ENCODE measurements at places on chromosomes 2 and 18.
A peak's percentile ranks its signal among the peaks of the same experiment; 100 is the strongest.

DNA sequence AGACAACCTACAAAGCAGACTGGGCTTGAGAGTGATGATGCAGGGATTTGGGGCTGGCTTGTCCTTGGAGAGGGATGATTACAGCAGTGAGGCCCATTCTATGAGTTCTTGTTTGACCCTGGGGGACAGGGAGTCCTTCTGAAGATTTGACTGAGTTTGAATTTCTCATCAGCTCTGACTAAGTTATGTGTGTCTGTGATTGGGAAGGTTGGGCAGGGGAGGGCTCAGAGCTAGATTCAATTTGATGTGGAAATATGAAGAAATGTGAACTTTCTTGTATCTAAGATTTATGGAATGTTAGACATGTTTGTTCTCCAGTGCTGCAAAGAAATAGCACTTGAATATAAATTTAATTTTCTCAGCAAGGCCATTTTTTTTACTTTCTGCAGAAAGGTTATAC is 19.9 kb upstream of the IL1R2 start:
- no peaks in the 10 kb centered on the region for H3K36me3 ChIP-seq
- no peaks in the 10 kb centered on the region for H3K27me3 ChIP-seq
- H3K4me1 ChIP-seq = peaks cover 6% of the 10 kb centered on the region
- no peak overlapping the region for H3K4me3 ChIP-seq
- no peak for DNase-seq

DNA sequence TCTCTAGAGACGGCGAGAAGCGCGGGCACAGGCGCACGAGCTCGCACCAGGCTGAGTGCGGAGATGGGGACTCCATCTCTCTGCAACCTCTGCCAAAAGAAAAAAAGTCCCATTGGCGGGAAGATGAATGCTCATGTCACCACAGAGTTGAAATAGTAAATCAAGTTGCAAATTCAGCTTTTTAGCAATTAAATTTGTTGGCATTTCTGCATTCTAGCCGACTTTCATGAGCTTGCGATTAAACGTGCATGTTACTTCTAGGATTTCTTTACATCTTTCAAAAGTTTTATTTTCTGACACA is 588 bp downstream of the CHAC2 start:
- DNase-seq = no peak
- H3K27me3 ChIP-seq = no peaks in the 10 kb centered on the region
- peak overlapping the region; percentile 93 for H3K27ac ChIP-seq
- H3K36me3 ChIP-seq = peaks cover 20% of the 10 kb centered on the region
- H3K4me1 ChIP-seq = peaks cover 26% of the 10 kb centered on the region

- peak overlapping the region; percentile 13 for H3K4me3 ChIP-seq
- DNase-seq = peak; percentile 55
- no peaks in the 10 kb centered on the region for H3K27me3 ChIP-seq
- peak overlapping the region; percentile 0 for H3K27ac ChIP-seq
Measured at GRCh38 chr2:196220671-196221070, 49.3 kb upstream of the STK17B start.

GRCh38 chr2:33709951-33710350 is 110.9 kb upstream of the FAM98A start:
- H3K4me1 ChIP-seq = no peaks in the 10 kb centered on the region
- no peak for DNase-seq
- H3K4me3 ChIP-seq = no peak overlapping the region
- no peaks in the 10 kb centered on the region for H3K27me3 ChIP-seq
- H3K27ac ChIP-seq = no peak overlapping the region

- H3K27me3 ChIP-seq = no peaks in the 10 kb centered on the region
- no peaks in the 10 kb centered on the region for H3K36me3 ChIP-seq
- no peak overlapping the region for H3K4me3 ChIP-seq
- no peak for DNase-seq
- no peak overlapping the region for H3K27ac ChIP-seq
Measured at GRCh38 chr2:146869328-146869727, 975.5 kb upstream of the ACVR2A start.

DNA sequence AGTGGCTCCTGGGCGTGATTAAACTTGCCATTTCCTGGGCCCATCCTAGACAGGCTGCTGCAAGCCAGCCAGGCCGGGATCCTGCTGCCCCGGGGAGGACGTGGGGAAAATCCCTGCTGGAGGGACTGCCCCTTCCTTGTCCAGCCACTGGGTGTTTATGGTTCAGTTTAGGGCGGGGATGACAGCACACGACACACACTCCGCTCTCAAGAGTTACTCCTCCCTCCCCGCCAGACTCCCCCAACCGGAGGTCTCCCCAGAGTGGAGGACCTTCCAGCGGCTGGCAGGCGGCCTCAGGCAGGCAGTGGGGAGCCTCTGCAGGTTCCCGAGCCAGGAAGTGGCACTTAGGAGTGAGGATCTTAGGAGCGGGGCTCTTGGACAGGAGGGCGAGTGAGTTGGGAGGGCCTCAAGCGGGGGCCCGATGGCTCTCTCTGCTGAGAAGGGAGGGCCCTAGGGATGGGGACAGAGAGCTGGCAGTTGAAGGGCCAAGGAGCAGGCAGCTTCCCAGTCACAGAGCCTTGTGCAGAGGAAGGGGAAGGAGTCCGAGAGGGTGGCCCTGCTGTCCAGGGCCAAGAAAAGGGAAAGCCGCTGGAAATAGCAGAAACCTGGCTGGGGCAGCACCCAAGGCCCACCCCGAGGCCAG is 5.7 kb upstream of the GPR35 start:
- peak overlapping the region; percentile 36 for H3K27ac ChIP-seq
- H3K4me1 ChIP-seq = peaks cover 33% of the 10 kb centered on the region
- DNase-seq = peak; percentile 25

GRCh38 chr2:238096311-238097011 is 3.7 kb upstream of the ESPNL start:
- H3K27me3 ChIP-seq = no peaks in the 10 kb centered on the region
- peaks cover 2% of the 10 kb centered on the region for H3K4me1 ChIP-seq
- H3K36me3 ChIP-seq = peaks cover 17% of the 10 kb centered on the region
- no peak overlapping the region for H3K27ac ChIP-seq

DNA sequence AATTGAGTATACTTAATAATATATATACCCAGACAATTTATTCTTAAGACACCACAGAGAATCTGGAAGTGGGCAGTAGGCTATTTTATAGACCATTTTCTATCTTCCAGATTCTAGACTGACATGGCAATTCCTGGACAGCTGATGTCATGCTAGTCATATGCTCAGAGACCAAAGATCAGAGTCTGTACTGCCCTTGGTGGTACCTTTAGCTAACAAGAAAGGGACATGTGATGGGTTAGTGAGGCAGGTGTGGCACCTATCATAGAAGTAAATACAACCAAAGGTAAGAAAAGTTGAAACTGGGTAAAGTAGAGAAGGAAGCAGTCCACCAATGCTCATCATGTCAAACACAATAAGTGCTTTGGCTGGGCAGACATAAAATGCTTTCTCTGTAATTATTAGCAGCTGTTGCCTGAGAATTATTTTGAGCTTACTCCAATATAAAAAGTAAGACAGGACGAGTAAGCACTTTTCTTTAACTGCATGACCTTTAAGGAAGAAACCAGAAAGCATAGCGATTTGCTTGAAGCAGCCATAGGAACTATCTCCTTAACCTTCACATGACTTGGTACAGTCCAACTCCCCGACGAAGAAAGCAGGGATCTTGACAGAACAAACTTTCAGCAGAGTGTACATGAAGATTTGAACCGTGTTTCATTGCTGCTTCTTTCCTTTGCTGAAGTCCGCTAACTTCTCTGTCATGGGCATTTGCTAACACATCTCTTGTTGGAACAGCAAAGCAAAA is 47.1 kb downstream of the SLC40A1 start:
- H3K36me3 ChIP-seq = no peaks in the 10 kb centered on the region
- no peak overlapping the region for H3K4me3 ChIP-seq
- no peak overlapping the region for H3K27ac ChIP-seq
- DNase-seq = no peak

DNA sequence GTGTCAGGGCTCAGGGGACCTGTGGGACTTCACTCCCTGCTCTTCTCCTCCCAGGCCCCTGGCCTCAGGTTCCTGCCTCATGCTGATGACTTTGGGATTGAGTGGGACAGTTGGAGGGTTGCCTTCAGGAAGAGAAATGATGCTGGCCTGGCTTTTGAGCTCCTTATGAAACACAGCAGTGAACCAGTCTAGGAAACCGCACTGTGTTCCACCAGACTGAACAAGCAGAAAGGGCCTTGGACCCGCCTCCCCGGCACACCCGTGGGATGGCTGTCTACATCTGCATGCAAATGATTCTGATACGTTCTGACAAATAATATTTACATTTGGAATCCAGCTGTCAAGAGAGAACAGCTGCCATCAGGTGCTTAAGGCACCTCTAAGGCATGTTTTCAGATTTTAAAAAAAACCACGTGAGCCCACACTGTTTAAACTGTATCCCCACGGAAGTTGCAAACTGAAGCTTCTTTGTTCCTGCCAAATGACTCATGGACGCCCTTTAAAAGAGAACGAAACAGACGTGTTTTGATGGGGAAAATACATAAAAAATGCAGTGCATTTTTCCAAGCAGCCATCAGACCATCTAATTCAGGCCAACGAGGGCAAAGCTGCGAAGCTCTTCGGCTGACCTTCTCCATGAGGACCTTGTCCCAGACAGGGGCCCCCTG is 27.6 kb upstream of the ASAP2 start:
- DNase-seq = no peak
- no peaks in the 10 kb centered on the region for H3K4me1 ChIP-seq
- H3K4me3 ChIP-seq = no peak overlapping the region
- no peaks in the 10 kb centered on the region for H3K36me3 ChIP-seq
- peaks cover 19% of the 10 kb centered on the region for H3K27me3 ChIP-seq

DNA sequence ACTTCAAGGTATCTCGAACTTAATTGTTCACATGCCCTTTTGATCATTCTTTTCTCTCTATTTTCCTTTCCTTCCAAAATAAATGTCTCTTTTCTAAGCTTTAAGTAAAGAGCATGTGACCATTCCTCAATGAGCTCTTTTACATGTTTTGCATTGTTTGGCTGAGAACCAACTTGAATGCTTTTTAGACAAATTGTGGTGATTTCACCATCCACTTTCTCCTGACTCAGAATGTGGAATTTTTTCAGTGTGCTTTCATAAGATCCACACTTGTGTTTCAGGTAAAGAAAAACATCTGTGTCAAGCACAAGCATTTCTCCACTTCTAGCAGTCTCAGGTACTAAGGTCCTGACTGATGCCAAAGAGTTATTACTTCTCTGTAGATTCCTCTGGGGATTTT is 10.7 kb downstream of the RBM43 start:
- no peaks in the 10 kb centered on the region for H3K27me3 ChIP-seq
- H3K4me1 ChIP-seq = no peaks in the 10 kb centered on the region
- H3K4me3 ChIP-seq = no peak overlapping the region
- H3K27ac ChIP-seq = no peak overlapping the region
- peaks cover 55% of the 10 kb centered on the region for H3K36me3 ChIP-seq

DNA sequence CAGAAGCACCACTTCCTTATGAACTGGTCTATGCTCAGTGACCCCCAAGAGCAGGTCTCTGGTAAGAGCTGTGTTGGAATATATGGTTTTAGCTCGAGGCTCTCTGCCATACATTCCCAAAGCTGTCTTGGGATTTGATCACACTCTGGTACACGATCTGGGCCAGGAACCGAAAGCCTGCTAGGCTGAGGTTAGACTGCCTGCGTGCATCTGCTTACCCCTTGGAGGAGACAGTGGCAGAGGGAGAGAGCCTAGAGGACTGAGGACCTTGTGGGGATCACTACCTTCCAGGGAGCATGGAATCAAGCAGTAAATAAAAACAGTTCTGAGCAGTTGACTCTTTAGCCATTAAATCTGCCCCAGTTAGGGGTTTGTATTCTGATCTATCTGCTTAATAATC is 63.7 kb downstream of the ZNF532 start:
- no peak overlapping the region for H3K4me3 ChIP-seq
- H3K36me3 ChIP-seq = no peaks in the 10 kb centered on the region
- H3K4me1 ChIP-seq = no peaks in the 10 kb centered on the region

DNA sequence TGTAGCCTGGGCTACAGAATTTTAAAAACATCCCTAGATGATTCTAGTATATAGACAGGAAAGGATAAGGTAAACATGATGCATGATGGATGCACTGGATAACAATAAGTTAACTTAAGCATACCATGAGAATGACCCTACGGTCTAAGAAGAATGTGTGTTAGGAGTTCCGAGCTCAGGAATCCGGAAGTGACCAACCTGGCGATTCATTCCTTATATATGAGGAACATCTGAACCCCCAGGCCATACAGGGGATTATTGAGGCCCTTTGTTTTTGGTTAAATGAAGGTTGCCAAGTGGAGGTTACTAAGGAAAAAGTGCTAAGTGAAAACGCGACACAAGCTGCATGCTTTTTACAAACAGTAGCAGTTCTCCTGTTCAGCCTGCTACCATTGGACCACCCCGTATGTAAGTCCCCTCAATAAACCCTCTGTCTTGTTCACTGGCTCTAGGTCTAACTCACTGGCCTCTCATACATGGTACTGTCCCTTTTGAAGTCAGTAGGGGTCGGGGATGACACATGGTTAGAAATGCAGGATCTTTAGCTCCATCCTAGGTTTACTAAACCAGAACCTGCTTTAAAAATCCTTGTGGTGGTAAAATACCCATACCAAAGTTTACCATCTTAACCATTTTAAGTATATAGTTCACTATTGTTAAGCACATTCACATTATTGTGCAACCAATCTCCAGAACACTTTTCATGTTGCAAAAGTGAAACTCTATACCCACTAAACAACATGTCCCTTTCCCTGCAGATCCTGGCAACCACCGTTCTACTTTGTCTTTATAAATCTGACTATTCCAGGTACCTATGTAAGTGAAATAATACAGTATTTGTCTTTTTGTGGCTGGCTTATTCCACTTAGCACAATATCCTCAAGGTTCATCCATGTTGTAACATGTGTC is 111.0 kb upstream of the MAP4K3 start:
- DNase-seq = no peak
- no peaks in the 10 kb centered on the region for H3K4me1 ChIP-seq
- H3K4me3 ChIP-seq = no peak overlapping the region
- no peak overlapping the region for H3K27ac ChIP-seq
- no peaks in the 10 kb centered on the region for H3K36me3 ChIP-seq
- peaks cover 4% of the 10 kb centered on the region for H3K27me3 ChIP-seq

DNA sequence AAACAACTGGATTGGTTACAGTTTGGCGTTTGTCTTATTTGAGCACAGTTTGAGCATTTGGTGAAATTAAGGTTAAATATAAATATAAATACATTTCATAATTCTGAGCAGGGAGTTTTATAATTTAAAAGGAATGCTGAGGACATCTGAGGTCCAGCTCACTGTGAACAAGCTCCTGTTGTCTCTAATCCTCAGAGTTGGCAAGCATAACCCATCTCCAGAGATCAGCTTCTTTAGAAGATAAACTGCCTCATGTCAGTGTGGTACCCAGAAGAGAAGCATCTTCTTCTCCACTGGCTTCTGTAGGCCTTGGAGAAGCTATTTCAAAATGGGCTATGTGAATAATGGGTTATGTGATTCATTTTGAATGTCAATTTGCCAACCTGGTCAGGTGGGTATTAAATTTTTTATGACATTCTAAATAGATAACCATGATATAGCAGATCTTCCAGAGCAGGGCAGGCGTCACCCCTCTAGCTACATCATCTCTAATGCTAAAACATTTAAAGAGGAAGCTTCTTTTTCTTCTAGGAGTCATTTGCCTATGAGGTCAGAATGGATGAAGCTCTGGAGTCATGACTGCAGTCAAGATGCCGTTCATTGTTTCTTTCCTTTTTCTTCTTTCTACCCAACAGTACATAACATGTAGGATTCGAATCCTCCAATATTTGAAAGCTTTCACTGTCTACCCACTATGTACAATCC is 324.0 kb downstream of the RNF144A start:
- no peak for DNase-seq
- H3K27ac ChIP-seq = no peak overlapping the region
- H3K4me1 ChIP-seq = peaks cover 6% of the 10 kb centered on the region
- no peaks in the 10 kb centered on the region for H3K27me3 ChIP-seq
